ENCODE measurements at places on chromosomes 2 and 18.

DNA sequence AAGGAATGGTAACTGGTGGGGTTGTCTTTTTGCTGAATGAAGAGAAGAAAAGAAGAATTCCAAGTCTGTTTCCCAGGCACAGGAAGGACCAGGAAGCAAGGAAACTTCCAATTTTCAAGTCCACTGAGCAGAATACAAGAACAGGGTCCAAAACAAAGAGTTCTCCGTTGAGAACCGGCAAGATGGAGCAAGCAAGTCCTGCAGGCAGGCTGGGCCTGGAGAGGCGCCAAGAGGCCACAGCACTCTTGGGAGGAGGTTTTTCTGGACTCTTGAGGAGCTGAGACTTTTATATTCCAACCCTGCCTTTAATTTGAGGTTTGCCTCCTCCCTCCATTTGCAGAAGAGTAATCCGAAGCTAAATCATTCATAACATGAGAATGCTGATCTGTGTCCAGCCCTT is 224.5 kb downstream of the IKZF2 start:
- no peak for DNase-seq

GRCh38 chr2:177551989-177552421 is 159.4 kb downstream of the AGPS start:
- DNase-seq: peak; percentile 37

DNA sequence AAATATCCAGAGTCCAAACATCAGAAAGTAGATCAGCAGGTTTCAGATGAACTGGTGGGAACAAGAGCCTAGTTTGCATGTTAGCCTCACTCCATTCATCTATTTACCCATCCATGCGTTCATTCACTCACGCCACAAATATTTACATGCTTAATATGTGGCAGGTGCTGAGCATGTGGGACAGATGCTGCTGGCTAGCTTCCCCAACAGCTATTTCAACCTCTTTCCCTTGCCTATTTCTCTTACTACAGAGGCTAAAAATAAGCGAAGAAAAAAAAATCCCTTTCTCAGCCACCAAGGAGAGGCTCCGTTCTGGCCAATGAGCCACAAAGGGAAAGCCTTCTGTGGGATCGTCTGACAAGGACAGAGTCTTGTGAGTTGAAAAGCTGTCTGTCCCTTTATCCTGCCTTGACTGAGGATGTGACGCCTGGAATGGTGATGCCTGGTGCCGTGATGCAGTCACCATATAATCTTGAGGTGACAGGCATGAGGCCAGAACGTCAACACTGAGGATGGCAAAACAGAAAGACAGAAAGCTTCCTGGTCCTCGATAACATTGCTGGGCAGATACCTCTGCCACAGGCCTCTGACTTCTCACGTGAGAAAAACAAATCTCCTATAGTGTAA is 78.2 kb downstream of the KCTD1 start:
- peak; percentile 78 for DNase-seq

GRCh38 chr2:108617617-108618016 is 83.3 kb downstream of the LIMS1 start:
- DNase-seq: no peak

- no peak for DNase-seq
Observed at GRCh38 chr2:111035830-111036441, 84.8 kb upstream of the BCL2L11 start.

- no peak for DNase-seq
Observed at GRCh38 chr18:12028674-12029073, 47.4 kb downstream of the IMPA2 start.
